AG04450 (cell line): ENCODE measurements at places on chromosomes 6 and 20.

DNA sequence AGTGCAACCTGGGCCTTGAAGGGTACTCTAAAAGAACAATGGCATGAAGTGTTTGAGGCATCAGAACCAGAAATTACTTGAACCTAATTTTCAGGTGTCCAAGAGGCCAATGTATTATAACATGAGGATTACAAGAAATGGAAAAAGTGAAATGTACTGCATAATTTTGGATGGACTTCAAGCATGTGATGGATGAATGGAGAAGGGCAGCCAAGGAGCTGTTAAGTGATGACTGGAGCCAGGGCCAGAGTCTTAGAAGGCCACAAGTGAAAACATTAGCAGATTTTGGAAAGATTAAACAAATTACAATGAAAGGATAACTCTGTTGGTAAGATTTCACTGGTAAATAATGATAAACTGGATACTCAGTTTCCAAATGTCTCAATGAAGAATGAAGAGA is 738.2 kb downstream of the CD109 start:
- DNase-seq, result no peak

- DNase-seq, result no peak
Measured at GRCh38 chr20:4730780-4731179, 9.1 kb downstream of the PRND start.

- DNase-seq, result no peak
Measured at GRCh38 chr6:52537001-52537753, 39.7 kb downstream of the TRAM2 start.

GRCh38 chr6:52330470-52330869 is 31.5 kb upstream of the PAQR8 start:
- DNase-seq, result no peak

DNA sequence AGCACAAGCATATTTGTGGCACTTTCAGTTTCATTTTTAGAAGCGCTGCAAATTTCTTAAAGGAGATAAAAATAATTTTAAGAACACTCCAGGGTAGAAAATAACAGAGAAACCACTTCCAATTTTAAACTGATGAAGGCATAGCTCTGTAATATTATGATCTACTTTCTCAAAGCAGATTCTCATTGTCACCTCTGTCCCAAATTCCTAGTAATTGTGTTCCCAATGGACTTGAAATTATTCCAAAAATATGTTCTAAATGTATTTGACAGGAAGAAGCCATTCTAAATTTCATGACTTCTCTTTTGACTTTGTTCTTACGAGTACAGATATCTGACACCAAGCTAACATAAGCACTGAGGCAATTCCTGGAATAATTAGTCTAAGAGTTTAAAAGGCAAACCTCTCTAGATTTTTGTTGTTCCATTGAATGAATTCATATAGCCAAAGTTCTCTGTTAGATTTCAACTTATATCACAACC is 140.2 kb upstream of the CARMIL1 start:
- no peak for DNase-seq
